Mesendoderm (in vitro differentiated cells): ENCODE measurements at places on chromosomes 6 and 20.
A peak's percentile ranks its signal among the peaks of the same experiment; 100 is the strongest.

- DNase-seq: no peak
Measured at GRCh38 chr20:34736106-34736735, 32.1 kb downstream of the TP53INP2 start.

- DNase-seq: no peak
Measured at GRCh38 chr20:54356801-54357200, 118.6 kb upstream of the DOK5 start.

DNA sequence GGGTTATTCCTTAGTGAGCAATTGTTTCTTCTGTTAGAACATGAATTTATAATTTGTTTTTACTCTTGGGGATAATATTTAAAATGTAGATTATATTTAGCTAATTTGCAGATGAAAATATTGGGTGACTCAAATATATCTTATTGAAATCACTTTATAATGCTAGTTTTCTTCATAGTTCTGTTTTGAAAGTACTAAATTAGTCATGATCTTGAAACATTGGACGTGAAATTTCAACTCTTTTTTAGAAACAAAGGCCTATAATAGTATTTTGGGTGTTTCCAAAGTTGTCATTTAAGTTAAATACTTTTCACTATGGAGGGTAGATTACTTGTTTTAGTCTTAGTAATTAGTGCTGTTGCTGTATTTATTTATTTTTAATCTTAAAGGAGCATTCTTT lies 250.9 kb downstream of the UTRN start:
- DNase-seq: no peak

DNA sequence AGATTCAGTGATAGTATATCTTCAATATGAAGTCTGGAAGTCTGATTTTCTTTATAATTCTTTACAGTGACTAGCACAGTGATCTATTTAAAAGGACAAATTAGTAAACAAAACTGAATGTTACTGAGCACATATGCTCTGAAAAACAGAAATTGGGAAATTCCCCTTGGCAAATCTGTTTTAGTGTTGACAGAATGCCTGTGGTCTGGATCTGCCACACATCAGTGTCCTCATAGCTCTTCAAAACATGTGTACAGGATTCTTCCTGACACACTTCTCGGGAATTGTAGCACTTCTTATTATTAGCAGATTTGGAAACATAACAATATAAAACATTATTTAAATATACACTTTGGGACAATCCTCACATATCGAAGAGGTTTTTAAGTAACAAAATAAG lies 354.3 kb downstream of the COL12A1 start:
- DNase-seq: no peak

DNA sequence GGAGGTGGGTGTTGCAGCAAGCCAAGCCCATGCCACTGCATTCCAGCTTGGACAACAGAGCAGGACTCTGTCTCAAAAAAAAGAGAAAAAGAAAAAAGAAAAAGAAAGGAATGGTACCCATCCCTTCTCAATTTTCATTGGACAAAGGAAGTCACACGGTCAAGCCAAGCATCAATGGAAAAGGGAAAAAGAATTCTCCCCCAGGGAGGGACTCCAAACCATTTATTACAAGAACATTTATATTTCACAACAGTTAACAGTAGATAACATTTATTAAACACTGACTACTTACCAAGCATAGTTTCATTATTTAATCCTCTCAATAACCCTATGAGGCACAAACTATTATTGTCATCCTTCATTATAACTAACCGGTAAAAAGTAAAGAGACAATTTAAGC lies 6.6 kb upstream of the KIF13A start:
- DNase-seq: no peak

GRCh38 chr20:4401601-4402000 lies 320.1 kb upstream of the PRND start:
- peak; percentile 2 for DNase-seq

- peak; percentile 40 for DNase-seq
Measured at GRCh38 chr6:73577676-73578075, 56.8 kb upstream of the EEF1A1 start.

GRCh38 chr6:86153521-86153920 lies 510.8 kb upstream of the SYNCRIP start:
- no peak for DNase-seq

DNA sequence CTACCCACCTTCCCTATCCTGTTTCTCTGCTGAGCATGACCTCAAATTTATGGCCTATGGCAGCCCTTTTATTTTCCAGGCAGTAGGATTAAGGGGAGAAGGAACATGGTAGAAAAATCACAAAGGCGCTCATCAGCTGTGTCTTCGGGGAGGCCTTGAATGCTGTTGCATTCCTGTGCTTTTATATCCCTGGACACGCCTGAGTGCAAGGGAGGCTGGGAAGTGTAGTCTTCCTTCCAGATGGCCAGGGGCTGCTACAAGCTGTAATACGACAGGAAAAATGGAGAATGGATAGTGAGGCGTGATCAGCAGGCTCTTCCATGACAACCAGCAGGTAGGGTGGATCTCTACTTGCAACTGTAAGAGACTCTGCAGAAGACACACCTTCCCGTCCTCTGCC lies 210.9 kb upstream of the GGTLC1 start:
- DNase-seq: peak; percentile 24

DNA sequence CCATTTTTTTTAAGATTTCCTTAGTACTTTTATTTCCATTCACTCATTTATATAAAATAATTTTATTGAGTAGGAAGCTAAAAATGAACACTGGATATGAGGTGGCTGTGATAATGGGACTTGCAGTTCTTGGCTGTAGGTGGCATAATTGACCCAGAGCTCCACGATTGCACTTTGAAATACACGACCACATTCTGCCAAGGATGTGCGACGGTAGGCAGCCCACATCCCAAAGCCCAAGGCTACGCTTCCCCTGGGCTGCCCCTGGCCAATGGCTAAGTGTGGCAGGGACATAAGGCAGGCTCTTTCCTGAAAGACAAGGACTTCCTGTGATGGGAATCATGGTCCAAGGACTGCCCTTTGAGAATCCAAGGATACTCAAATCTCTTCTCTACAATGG lies 43.7 kb upstream of the ADTRP start:
- no peak for DNase-seq
